Airway epithelial cell (primary cell): ENCODE measurements at places on chromosomes 4 and X. TPM values are rescaled to one million over a fixed set of nuclear protein-coding genes. Genes with fewer than 3 reads are reported as not detected.

MAGEA12 gene
- not detected in 2 replicates for total RNA-seq

VCX gene
- total RNA-seq, result 0.63 TPM in 1 of 2 replicates, not detected in the other

SUPT20HL2 gene
- not detected in 2 replicates for total RNA-seq

TEC gene
- total RNA-seq, result 0.35 and 0.51 TPM in 2 replicates

BTK gene
- 0.23 TPM in 1 of 2 replicates, not detected in the other for total RNA-seq

CCDC149 gene
- total RNA-seq, result 1.9 and 2.8 TPM in 2 replicates
